ENCODE measurements at places on chromosomes 16 and 17.
A peak's percentile ranks its signal among the peaks of the same experiment; 100 is the strongest.

DNA sequence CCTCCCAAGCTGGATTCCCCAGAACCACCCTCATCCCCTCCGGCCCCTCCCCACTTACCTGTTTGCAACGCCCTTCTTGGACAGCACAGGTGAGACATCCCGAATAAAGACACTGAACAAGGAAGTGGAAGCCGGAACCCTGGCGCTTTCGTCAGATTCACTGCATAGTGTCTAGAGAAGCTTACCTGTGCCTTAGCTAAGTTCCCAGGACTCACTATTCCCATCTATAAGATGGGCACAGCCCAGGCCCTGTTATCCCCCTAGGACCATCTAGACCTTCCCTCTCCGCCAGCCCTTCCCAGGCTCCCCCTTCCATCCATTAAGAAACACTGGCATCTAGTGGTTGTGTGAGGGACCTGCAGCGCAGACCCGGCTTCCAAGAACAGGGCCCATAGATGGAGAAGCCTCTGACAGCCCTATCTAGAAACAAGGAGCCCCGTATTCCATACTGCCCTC lies 26.9 kb upstream of the RPL38 start:
- peak; percentile 80 for DNase-seq

DNA sequence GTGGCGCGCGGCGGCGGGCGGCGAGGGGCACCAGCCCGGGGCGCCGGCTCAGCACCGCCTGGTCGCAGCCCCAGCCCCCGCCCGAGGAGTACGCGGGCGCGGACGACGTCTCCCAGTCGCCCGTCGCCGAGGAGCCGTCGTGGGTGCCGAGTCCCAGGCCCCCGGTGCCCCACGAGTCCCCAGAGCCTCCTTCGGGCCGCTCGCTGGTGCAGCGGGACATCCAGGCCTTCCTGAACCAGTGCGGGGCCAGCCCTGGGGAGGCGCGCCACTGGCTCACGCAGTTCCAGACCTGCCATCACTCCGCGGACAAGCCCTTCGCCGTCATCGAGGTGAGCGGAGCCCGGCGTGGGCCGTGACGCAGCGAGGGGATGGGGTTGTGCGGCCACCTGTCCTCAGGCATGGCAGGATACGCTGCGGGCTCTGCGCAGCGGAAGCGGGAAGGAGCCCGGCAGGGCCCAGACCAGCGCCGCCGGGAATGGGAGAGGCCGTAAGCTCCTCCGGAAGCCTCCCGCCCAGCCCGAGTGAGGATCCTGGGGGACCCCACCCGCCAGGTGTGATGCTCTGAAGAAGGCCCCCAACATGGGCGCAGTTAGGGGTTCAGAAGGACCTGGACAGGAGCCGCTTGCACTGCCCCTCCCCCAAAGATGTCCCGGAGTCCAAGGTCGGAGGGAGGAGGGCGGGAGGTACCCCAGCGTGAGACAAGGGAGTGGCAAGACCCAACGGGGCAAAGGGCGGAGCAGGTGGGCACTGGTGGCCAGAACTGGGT lies 522 bp downstream of the NAGS start:
- DNase-seq: no peak

DNA sequence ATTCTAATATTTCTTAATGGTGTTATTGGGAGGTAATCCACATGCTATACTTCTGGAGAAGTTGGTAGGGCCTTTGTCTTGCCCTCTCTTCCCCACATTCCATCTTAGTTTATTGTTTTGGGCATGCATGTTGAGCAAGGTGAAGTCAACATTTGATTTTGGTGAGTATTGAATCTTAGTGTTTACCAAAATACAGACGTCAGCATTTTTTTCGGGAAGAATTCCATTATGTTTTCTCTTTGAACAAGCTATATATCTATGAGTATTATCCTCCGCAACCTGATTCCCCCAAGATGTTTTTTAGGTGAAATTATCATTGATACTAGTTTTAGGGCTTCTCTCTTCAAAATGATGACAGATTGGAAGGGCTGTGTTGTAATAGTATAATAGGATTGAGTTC lies 47.4 kb upstream of the SHISA9 start:
- DNase-seq: no peak

- DNase-seq: no peak
Measured at GRCh38 chr17:15744074-15744676, 12.1 kb downstream of the TBC1D26 start.

- no peak for DNase-seq
Measured at GRCh38 chr17:63837480-63837879, 5.0 kb downstream of the SMARCD2 start.

DNA sequence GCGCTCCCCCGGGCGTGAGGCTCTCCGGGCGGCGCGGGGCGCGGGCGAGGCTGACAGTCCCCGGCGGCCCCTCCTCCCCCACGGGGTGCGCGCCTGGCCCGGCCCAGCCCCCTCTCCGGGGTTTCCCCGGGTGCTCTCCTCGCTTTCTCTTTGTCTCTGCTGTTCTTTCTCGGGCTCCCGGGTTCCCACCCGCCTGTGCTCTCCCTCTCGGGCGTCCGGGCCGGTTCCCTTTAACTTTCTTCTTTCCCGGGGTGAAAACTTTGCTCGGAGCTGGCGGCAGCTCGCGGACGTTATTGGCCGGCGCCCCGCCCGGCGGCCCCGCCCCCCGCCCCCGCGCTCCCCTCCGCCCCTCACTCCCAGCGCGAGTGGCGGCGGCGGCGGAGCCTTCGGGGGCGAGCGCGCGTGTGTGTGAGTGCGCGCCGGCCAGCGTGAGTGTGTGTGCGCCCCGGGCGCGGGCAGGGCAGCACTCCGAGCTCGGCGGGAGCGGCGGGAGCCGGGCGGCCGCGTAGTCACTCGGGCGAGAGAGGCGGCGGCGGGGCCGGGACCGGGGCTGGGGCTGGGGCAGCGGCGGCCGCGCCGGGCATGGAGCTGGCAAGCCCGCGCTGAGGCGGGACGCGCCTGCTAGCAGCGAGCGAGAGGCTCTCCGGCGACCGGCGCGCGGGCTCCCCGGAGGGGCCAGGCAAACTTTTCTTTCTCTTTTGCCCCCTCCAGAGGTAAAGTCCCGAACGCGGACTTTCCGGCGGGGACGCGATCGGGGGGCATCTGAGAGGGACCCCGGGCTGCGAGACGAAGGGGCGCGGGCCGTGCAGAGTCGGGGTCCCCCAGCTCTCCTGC lies at the start of gene NTN1:
Gene NTN1, plus strand, starts transcription at position 353 of the 834 bp plus-strand sequence. CDS start 864 bp downstream, outside the sequence.
- DNase-seq: peak; percentile 84

GRCh38 chr16:80862160-80862705 lies 57.8 kb upstream of the CDYL2 start:
- DNase-seq: no peak

GRCh38 chr17:6666077-6666521 lies 14.5 kb downstream of the C17orf100 start:
- no peak for DNase-seq
